HCEC 1CT (cell line): ENCODE measurements at places on chromosomes 4 and X.

GRCh38 chr4:112552668-112553067, 36.7 kb upstream of the NEUROG2 start:
- DNase-seq: peak; percentile 59

DNA sequence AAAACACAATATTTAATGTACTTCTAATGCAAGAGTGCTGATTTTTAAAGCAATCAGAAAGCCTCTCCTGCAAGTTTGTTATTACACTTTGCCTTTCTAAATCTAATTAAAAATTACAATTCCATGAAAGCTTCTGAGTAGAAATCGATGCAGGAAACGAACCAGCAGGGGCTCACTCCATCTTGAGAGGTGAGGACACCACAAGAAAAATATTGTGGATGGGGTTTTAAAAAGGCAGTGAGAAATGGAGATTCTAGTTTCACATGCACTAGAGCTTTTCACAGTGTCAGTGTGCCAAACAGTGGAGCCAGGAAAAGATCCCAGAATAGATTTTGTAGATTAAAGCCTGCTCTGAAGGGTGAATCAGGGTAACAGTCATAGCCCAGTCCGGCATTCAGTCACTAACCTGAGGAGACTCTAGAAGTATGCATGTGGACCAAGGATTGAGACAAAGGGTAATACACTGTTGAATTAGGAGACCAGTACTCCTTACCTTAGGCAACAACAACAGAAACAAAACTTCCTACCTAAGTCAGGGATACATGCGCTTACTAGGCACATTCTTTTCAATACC, 362.3 kb downstream of the NAF1 start:
- DNase-seq: no peak

DNA sequence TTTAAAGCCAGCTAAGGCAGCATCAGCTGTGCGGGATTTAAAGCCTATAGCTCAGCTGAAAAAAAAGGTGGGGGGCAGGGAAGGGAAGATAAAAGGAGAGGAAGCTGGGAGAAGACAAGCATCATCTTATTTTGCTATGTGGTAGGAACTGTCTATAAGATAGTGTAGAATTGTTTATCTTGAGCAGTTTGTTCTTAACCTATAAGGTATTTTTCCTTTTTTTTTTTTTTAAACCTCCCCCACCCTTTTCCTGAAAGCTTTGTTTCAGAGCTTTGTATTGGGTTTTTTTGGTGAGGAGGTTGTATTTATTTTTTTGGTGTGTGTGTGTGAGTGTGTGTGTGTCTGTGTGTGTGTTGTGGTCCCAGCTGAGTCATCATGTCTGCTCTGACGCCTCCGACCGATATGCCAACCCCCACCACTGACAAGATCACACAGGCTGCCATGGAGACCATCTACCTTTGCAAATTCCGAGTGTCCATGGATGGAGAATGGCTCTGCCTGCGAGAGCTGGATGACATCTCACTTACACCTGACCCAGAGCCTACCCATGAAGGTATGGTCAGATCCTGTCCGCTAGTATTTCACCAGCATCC, 531 bp downstream of the RUFY3 start:
- peak; percentile 39 for DNase-seq

GRCh38 chr4:76429636-76430035, 5.4 kb upstream of the SHROOM3 start:
- DNase-seq: no peak

- no peak for DNase-seq
These were observed 166.7 kb upstream of the SH3RF1 start for GRCh38 chr4:169437299-169438047.

DNA sequence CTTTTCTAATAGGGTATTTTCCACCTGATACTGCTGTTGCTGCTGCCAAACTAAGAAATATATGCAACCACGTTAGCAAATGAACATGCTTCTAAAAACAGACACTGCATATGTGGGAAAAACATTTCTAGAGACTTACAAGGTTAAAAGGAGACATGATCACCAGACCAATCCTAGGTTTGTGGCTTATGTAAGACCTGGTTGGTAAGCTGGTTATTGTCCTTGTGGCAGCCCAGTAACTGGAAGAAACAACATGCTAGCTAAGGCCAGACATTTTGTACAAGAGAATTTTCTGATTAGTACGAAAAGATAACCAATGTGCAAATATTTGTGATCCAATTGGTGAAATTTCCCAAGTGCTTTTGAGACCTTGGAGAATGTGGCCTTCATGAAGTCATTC, 112.0 kb downstream of the AFF2 start:
- no peak for DNase-seq

- DNase-seq: no peak
These were observed 47.2 kb downstream of the C4orf50 start for GRCh38 chr4:5971078-5971450.

DNA sequence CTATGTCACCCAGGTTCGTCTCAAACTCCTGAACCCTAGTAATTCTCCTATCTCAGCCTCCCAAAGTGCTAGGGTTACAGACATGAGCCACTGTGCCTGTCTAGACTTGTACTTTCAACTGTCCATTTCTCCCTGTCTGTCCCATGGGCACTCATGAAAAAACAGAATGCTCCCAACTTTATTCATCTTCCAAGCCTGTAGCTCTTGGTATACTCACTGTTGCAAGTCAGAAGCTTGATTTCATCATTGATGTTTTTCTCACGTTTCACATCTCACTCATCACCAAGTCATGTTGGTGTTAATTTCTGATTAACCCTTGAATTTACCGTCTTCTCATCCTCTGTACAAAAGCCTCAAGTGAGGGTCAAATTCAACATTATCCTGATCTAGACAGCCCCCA, 7.3 kb upstream of the SRP72 start:
- no peak for DNase-seq

DNA sequence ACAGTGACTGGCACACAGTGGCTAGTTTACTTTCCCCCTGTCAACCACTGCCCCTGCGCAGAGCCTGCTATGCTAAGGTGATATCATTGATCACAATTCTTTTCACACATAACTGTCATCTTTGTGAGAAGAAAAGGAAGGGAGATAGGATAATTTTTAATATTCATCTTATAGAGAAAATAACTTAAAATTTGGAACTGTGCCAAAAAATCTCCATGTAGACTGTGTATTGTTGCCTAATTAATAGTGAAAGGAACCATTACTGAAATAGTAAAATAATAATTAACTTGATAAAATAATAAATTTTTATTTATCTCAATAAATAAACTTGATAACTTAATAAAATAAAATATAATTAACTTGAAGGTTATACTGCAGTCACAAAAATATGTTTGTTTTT, 1069.4 kb downstream of the C4orf33 start:
- no peak for DNase-seq
